Stimulated activated CD4-positive, alpha-beta T cell treated with anti-CD3 and anti-CD28 coated beads, Interleukin-15, amount 100 ng/mL, for 1 hour (primary cell): ENCODE measurements at places on chromosomes 12 and 14.

- no peak for DNase-seq
Measured at GRCh38 chr12:117046011-117046369, 53.2 kb downstream of the TESC start.

DNA sequence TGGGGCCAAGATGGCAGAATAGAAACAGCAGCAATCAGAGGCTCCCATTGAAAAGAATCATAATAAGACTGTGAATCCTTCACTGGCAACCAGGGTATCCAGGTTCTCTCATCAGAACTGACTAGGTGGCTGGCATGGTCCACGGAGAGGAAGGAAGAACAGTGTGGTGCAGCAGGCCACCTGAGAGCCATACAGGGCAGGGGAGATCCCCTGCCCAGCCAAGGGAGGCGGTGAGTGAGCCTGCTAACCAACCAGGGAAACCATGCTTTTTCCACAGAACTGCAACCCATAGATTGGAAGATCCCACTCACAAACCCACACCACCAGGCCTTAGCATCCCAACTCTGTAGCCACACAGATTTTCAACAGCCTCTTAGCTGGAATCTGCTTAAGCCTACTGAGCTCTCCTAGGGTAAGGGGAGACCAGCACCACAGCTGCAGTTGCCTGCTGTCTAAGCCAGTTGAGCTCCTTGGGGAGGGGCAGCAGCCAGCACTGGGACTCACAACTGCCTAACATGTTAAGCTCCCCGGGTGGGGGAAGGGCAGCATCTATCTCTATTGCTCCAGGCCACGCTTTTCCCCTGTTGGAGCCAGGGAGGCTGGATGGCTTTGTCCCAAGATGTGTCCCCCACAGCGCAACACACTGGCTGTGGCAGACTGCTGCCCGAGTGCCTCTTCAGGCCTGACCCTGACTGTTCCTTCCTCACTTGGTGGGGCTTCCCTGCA is 342.6 kb upstream of the CCDC196 start:
- no peak for DNase-seq

- DNase-seq: no peak
Measured at GRCh38 chr12:78931466-78931990, 67.0 kb downstream of the SYT1 start.

DNA sequence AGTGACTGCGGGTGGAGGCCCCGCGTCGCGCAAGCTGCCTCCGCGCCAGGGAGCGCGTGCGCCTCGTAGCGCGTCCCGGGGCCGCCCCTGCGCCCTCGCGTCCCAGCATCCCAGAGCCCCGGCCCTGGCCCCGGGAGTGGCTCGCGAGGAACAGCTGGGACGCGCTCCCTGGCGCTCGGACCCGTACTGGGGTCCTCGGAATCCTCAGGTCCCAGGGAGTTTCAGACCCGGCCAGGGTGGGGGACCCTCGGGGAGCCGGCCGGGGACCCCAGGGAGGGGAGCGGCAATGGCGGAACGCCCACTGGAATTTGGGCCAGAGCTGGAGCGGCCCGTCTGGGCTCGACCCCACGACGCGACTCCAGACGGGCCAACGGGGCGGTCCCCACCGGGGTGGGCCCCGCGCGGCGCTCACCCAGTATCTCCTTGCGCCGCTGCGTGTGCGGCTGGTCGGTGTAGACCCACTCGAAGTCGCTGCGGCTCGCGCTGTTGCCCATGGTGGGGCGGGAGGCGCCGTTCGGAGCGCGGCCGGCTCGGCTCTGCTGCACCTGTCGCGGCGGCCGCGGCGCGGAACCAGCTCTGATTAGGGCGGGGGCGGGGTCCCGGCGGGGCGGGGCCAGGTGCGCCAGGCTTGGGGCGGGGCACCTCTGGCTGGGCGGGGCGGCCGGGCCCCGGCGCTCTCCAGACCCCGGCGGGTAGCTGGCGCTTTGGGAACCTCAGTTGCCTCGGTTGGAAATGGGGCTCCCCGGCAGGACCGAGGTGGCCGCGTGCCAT is at the start of gene DEGS2:
TSS of gene DEGS2 (minus strand) at position 552 of the 771 bp plus-strand sequence. CDS start at position 494, 58 bp downstream.
- DNase-seq: peak; percentile 56

DNA sequence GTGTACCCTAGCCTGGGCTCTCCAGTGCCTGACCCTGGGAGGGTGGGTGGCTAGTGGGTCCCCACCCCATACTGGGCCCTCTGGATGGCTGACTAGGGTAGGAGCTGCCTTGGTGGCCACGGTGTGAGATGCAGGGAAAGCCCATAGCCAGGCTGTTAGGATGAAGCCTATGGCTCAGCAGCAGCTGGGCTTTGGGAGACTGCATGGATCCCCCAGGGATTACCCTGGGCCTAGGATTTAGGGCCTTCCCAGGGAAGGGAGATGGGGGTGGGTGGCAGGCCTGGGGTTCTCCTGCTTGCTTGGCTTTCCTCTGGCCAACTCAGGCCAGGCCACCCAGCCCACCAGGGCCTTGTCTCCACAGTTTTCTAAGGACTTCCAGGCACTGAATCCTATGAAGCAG is 6.3 kb downstream of the GSTZ1 start:
- no peak for DNase-seq

DNA sequence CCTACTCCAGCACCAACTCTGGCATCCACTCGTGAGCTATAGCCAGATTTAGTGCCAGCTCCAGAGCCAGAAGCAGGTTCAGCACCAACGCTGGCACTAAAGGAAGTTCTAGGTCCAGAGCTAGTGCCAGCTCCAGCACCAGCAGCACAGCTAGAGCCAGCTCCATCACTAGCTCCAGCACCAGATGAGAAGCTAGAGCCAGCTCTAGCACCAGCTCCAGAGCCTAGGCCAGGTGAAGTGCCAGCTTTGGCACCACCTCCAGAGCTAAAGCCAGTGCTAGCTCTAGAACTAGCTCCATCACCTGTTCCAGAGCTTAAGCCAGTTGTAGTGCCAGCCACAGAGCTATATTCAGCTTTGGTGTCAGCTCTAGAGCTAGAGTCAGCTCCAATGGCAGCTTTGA is 24.7 kb downstream of the ABCD4 start:
- no peak for DNase-seq

- DNase-seq: no peak
Measured at GRCh38 chr14:63486738-63487137, 56.4 kb downstream of the PPP2R5E start.

DNA sequence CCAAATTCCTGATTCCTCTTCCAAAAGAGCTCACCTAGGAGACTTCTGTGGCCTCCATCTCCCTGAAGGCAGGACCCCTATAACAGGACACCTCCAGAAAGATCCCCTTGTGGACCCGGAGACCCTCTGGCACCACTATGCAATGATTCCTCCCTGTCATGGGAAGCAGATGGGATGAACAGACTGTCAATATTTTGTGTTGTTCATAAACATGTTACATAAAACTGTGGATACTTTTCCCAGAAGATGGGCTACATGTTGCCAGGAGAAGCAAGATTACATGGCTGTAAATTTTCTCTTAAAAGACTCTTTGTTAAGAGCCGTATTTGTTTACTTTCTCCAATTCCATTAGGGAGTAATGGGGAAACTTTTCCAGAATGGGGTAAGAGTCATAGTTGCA is 52.1 kb downstream of the TUNAR start:
- DNase-seq: no peak

GRCh38 chr12:19643635-19644034 is 204.3 kb downstream of the AEBP2 start:
- no peak for DNase-seq

DNA sequence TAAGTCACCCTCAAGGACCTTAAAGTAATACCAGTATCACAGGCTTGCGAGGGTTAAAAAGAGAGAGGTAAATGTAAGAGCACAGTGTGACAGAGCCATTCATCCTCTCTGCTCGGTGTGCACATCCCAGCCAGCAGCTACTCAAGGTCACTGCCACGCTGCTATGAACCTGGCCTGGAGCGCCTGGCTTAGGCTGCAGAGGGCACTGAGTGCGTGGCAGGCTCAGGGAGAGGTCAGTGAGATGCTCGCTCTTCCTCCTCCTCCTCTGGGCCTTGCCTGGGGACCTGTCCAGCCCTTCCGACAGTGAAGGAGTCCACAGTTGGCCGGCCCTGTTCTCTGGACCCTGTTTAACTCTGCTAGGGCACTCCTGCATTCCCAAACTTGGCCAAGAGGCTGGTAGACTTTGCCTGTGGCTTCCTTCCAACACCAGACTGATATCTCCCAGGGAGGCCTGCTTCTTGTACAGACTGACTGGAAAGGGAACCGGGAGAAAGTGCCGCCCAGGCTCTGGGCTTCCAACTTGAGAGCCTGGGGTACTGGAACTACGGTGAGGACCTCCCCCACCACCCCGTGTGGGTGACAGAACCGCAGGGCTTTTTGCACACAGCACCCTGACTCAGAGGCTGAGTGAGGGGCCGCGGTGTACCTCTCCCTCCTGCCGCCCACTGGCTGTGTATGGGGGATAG is 62.6 kb upstream of the CORO1C start:
- no peak for DNase-seq

DNA sequence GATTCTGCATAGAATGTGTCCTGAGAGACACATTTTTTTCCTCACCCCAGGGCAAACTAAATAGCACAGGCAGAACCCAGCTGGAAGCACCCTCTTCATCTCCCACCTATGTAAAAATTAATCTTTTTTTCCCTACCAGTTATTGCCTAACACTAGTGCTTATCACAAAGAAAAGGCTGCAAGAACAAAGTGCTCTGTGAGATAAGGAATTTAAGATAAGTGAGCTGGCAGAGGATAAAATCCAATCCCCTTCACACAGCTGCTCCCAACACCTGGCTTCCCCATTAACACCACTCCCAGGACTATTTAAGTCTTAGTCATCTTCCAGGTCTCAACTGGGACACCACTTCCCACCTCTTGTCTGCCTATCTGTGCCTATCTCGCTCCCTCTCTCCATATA is 75.2 kb downstream of the TTC9 start:
- no peak for DNase-seq

GRCh38 chr12:128672893-128673292 is 150.9 kb downstream of the SLC15A4 start:
- no peak for DNase-seq

DNA sequence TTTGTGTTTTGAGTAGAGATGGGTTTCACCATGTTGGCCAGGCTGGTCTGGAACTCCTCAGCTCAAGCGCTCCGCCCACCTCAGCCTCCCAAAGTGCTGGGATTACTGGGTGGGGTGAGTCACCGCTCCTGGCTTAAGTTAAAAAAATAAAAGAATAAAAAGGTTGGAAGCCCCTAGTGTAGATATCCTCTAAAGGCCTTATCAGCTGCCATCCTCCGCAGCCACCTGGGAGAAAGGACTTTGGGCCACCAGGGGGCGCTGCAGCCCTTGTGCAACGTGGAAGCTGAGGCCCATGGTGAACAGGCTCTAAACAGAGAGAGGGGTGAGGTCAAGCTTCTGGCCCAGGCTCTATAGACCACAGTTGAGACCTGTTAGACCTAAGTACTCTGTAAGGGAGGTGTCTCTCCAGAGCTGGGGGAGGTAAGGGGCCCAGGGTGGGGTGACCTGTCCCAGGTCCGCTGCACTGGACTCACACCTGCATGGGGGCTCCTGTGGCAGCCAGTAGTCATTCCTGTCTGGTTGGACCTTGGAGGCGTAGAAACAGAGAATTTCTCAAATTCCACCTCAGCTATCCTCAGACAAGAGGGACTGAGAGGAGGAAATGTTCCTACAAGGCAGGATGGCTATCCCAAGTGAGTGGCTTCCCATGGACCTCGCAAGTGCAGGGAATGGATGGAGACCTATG is 14.0 kb upstream of the RACGAP1 start:
- peak; percentile 65 for DNase-seq

DNA sequence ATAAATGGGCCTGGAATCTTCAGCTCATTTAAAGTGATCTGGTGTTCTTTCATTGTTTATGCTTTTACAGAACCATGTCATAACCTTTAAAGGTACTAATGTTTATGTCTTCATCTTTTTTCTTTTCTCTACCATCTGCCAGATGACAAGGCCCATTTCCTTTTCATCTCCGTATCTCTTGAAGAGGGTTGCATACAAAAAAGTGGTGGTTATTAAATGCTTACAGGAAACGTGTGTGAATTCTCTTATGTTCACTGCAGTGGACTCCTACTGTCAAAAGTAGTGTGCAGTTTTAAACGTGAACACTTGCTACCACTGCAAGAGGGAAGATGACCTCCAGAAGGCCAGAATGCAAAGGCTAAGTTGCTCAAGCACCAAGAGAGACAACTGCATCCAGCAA is 91.4 kb downstream of the TTC7B start:
- no peak for DNase-seq

DNA sequence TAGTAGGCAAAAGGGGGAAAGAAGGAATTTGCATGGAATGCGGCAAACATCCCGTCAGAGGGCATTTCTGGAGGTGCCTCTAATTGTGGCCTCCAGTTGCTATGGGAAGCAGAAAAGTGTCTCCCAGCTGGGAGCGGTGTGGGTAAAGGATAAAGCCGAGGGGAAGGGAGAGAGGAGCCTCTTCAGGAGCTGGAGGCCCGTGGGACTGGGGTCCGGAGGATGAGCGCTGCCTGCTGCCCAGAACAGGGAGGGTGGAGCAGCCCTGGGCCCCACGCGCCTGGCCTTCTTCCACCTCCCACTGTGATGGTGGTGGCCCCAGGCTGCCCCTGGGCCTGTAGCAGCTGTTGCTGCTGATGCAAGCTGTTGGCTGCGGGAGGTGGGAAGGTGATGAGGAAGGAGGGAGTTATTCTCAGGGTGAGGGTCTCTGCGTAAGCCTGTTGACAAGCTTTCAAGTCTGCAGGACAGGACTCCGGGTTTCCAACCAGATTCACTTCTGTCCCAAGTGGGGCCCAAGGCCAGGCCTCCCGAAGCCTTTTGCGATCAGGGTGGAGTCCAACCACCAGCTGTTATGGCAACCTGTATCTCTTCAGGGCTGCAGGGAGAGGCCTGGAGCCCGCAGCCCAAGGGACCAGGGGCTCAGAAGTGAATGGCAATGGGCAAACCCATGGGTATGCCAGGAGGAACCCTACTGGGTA is 19.1 kb upstream of the PGF start:
- no peak for DNase-seq

GRCh38 chr12:131489718-131490117 is 221.2 kb upstream of the SFSWAP start:
- no peak for DNase-seq

GRCh38 chr12:126038434-126038833 is 973.2 kb downstream of the AACS start:
- DNase-seq: no peak

GRCh38 chr12:42689699-42690098 is 100.2 kb upstream of the PRICKLE1 start:
- no peak for DNase-seq
